Left lung (tissue), 14 donors: ENCODE measurements at places on chromosomes 13 and 19. TPM values are rescaled to one million over a fixed set of nuclear protein-coding genes. Genes with fewer than 3 reads are reported as not detected.
A peak's percentile ranks its signal among the peaks of the same experiment; 100 is the strongest.

Gene FLT3LG
- total RNA-seq, result 6.8 TPM

Gene LRRC4B
- 3.2 TPM for total RNA-seq

Gene KLK5
- total RNA-seq, result not detected

Gene LAIR2
- 1.0 TPM for total RNA-seq

Gene DIRAS1
- total RNA-seq, result 2.0 TPM

Gene TMEM221
- not detected for total RNA-seq

Gene SLC17A7
- 0.34 TPM for total RNA-seq

Gene SYT5
- total RNA-seq, result not detected

DNA sequence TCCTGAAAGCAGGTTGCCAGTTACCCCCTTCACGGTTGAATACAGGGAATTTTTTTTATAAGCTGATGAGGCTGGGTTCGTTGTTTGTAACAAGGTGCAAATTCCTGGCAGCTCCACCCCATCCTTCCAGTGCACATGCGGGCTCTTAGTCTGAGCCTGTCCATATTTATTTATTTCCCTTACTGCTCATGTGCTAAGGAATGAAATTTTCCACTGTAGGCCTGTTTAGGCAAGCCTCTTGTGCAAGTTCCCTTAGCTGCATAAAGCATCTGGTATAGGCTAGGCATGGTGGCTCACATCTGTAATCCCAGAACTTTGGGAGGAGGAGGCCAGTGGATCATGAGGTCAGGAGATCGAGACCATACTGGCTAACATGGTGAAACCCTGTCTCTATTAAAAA is 560.9 kb upstream of the PCDH9 start:
- no peak for DNase-seq

GRCh38 chr19:14150770-14151661 is 14.6 kb upstream of the ASF1B start:
- DNase-seq, result no peak

GRCh38 chr19:843180-843835 is 2.5 kb downstream of the PRTN3 start:
- no peak for DNase-seq

DNA sequence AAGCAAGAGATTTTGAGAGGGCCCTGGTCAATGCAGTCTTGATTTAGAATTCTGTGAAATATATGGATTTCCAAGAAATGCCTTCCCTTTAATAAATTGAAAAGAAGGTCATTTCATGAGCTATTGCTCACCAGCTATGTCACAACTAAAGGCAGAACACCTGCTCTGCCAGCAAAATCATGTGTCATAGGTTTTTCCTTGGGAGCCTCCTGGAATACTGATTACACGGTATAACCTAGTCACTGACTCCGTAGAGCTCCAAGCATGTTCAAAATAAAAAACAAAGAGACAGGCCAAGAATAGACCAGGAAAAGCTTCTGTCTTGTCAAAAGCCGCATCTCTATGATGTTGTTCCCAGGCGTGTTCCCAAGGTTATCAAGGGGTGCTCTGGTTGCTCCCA is 45.5 kb downstream of the HSPH1 start:
- DNase-seq, result no peak

DNA sequence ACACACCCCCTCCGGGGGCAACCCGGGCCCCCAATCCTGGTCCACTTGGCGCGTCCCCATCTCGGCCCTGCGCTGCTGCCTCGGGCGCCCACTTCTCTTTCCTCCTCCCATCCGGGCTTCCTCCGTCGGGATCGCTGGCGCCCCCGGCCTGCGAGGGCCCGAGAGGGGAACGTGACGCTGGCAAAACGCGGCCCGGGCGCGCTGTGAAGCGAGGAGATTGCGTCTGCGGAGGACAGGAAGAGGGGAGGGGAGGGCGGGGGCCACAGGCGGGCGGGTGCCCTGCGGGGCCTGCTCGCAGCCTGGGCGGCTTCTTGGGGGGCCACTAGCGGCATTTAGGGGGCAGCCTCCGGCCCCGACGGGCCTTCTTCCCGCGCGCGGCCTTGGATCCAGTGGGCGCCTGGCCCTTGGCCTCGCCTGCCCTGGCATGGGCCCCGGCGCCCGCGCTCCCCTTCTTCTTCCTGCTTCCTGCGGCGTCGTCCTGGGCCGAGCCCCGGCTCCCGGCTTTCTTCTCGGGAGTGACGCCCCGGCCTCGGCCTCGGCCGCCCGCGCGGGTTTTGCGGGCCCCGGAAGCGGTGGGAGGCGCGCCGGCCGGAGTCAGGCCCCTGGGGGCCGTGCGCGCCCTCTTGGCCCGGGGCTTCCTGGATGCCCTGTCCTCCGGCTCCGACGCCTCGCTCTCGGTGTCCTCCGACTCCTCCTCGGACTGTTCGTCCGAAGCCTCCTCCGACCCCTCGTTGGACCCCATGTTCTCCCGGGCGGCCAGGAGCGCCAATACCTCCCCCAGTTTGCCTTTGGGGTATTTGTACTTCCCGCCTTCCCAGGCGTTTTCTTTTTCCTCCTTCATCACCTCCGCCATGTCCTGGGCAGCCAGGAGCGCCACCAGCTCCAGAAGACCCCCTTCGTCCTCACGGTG is 2.2 kb downstream of the PNMA8B start:
- DNase-seq, result no peak

DNA sequence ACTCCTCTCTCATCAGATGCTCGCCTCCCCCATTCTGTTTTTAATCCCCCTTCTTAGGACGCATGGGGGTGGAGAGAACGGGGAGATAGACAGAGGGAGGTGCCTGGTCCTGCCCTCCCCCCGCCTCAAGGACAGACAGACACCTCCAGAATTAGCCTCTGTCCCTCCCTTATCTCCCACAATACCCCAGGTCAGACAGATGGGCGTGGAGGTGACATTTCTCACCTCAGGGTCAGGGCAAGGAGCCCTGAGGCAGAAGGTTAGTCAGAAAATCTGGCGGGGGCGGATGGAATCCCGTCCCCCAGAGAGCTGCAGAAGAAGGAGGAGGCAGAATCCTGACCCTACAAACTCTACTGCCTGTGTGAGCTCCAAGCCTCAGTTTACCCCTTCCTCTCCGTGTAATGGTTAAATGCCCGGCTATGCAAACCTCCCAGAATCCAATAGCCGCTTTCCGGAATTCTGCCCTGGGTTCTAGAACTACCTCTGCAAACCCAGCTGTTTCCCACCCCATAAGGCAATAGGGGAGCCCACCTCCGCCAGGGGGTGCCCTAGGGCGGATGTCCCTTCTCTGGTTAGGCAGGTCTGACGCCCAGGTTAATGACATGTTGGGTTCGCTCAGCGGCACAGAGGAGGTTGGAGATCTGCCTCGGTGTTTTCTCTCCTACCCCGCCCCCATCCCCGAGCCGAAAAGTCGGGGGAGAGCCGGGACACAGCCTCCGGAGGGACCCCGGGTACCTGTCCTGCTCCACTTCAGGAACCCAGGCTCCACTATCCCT is 900 bp downstream of the PPP1R13L start:
- peak; percentile 85 for DNase-seq

GRCh38 chr19:32869966-32870573 is 503 bp upstream of the SLC7A9 start:
- DNase-seq, result no peak

- peak; percentile 99 for DNase-seq
These were observed at the start of gene U2AF2 for GRCh38 chr19:55654868-55655647. U2AF2 (plus strand) TSS chr19:55655035; CDS start chr19:55655105, 70 bp downstream.
